ENCODE measurements at places on chromosomes 13 and 19.
A peak's percentile ranks its signal among the peaks of the same experiment; 100 is the strongest.

GRCh38 chr19:3171894-3172672 lies 6.5 kb upstream of the S1PR4 start:
- no peak for DNase-seq

DNA sequence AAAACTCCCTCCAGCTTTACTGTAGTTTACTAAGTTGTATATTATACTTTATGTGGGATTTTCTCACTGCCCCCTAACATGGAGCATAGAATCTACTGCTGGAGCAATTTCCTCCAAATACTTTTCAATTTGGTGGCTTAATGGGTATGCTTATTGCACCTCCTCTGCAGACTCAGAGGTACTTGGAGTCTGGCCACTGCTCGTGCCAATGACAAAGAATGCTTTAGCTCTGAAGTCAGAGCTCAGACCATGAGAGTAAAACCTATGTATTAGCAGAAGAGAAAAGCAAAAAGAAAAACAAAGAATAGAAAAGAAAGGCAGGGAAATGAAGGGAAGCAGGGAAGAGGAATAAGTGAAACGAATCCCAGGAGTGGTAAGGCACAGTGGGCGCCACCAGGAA lies 71.9 kb downstream of the SUCLA2 start:
- no peak for DNase-seq

GRCh38 chr13:22200440-22200839 lies 529.6 kb downstream of the FGF9 start:
- DNase-seq = no peak

GRCh38 chr13:28273919-28274318 lies 135.6 kb downstream of the PAN3 start:
- DNase-seq = no peak

- no peak for DNase-seq
These were observed 70.6 kb upstream of the KLF12 start for GRCh38 chr13:74204602-74205312.

GRCh38 chr13:51577690-51578089 lies 6.6 kb upstream of the WDFY2 start:
- no peak for DNase-seq

- no peak for DNase-seq
These were observed 18.1 kb downstream of the DHRS12 start for GRCh38 chr13:51785712-51786424.

- no peak for DNase-seq
These were observed 421.0 kb upstream of the MIR17HG start for GRCh38 chr13:90926459-90926858.

DNA sequence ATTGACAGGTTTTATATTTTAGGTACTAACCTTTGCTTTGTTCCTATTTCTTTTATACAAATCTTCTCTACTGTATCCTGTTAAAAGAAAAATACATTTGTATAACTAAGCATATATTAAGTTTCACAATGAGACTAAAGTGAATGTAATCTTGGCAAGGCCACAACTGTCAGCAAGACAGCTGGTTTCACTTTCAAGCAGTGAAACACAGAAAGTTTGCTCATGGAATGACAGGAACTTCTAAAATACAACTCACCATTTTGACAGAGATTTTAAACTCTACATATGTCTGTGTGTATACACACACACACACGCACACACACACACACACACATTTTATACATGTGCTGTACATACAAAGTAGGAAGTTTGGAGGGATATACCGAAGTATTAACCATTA lies 53.3 kb downstream of the PARP4 start:
- DNase-seq = peak; percentile 15

- no peak for DNase-seq
These were observed 34.5 kb downstream of the ZMYM2 start for GRCh38 chr13:19993024-19993423.

DNA sequence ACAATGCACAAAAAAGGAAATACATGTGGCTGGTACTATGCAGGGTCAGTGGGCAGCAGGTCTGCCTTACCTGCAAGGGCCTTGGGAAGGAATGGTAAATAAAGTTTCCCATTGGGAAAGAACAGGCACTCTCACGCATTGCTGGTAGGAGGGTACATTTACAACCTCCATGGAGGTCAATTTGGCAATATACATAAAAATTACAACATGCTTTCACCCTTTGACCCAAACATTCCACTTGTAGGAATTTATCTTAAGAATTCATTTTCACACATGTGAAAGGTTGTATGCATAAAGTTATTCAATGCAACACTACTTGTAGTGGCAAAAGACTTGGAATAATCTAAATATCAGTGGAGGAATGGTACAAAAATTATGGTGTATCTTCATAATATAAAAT lies 216.4 kb downstream of the DLEU7 start:
- DNase-seq = no peak

- DNase-seq = no peak
These were observed 53.6 kb downstream of the DGKH start for GRCh38 chr13:42101821-42102585.

DNA sequence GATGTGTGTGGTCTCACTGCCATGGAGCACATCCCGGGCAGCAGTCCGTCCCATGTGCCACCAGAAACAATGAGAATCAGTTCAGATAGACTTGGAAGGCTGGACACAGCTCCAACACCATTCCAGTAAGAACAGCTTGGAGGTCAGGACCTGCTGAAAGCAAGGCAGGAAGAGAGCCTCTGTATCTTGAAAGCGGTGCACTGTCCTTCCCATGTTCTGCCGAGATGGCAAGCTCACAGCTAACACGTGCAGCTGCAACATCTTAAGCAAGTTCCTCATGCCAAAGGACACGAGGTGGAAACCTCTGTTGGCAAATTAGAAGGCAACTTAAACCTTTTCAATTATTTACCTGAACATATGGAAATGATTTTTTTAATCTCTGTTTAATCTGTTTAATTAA lies 175.4 kb downstream of the DLEU7 start:
- no peak for DNase-seq

DNA sequence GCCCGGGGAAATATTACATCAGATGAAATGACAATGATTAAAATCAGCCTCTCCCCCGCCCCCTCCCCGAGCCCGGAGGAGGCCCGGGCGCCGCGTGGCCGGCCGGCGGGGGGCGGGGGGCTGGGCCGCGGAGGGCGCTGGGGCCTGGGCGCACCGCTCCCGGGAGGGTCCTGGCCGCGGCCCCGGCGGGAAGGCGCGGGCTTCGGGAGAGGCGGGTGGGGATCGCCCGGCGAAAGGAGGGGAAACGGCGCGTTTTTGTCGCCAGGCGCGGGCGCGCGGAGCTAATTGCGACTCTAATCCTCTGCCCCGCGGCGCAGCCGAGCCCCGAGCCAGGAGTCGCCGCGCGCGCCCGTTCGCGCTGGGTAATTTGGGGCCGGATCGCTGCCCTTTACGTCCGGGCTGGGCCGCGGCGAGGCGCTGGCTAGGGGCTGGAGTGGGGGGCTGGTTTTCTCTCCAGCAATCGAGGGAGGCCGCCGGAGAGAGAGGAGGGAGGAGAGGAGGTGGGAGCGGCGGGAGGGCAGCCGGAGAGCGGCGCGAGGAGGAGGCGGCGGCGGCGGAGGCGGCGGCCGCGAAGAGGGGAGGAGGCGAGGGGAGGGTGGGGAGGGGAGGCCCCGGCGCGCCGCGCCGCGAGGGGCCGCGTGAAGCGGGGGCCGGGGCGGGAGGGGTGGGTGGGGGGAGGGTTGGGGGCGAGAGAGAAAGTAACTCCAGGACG lies at the start of gene KCTD15:
KCTD15 (plus strand) TSS at position 707 of the 712 bp plus-strand sequence. CDS start 3,585 bp downstream, outside the sequence.
- no peak for DNase-seq

GRCh38 chr19:14406645-14407401 lies 12.3 kb downstream of the DDX39A start:
- DNase-seq = no peak

DNA sequence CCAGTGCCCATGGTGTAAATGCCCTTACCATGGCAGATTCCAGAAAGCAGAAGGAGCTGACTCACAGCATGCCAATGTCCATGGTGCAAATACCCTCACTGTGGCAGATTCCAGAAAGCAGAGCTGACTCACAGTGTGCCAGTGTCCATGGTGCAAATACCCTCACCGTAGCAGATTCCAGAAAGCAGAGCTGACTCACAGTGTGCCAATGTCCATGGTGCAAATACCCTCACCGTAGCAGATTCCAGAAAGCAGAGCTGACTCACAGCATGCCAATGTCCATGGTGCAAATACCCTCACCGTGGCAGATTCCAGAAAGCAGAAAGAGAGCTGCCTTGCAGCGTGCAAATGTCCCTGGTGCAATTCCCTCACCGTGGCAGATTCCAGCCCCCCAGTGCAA lies 163.8 kb upstream of the SOX1 start:
- DNase-seq = no peak

DNA sequence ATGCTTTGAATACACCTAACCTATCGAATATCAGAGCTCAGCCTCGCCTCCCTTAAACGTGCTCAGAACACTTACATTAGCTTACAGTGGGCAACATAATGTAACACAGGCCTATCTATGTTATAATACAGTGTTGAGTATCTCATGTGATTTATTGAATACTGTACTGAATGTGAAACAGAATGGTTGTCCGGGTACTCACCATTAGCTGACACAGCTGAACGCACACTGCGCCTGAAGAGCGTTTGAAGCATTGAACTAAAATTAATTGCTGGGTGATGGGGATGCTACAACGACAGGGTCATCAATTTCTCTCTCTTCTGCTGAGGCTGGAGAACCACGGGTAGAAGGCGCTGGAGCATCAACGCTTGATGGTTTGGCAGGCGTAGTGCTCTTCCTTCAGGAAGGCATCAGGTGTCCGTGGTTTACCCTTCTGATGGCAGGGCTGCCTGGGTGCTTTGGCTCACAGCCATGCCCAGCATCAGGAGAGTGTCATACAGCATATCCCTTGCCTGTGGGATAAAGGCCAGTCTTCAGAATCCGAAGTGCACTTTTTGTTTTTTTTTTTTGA lies 46.9 kb upstream of the UBE2L5 start:
- DNase-seq = no peak

- peak; percentile 22 for DNase-seq
These were observed 4.4 kb upstream of the TMEM272 start for GRCh38 chr13:51849145-51850101.

- no peak for DNase-seq
These were observed 35.7 kb downstream of the ZNF493 start for GRCh38 chr19:21432590-21432989.

DNA sequence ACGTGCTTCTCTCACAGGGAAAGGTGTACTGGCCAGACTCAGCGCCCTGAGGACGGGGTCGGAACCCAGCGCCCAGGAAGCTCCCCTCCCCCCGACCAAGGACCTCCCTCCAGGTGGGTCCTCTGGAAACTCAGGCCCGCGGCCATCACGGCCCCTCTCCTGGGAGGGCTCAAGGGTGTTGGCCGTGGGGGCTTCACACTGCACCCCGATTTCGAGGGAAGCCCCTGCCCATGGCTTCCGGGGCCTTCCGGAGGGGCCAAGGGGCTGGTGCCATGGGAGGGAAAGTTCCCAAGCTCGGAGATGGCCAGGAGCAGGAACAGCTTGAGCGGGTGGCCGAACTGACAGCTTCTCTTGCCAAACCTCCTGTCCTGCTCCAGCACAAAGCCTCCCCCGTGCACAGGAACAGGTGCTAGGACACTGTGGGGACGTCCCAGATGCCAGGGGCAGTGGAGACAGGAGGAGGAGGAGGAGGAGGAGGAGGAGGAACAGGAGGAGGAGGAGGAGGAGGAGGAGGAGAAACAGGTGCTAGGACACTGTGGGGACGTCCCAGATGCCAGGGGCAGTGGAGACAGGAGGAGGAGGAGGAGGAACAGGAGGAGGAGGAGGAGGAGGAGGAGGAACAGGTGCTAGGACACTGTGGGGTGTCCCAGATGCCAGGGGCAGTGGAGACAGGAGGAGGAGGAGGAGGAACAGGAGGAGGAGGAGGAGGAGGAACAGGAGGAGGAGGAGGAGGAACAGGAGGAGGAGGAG lies 10.0 kb downstream of the SBNO2 start:
- DNase-seq = no peak

DNA sequence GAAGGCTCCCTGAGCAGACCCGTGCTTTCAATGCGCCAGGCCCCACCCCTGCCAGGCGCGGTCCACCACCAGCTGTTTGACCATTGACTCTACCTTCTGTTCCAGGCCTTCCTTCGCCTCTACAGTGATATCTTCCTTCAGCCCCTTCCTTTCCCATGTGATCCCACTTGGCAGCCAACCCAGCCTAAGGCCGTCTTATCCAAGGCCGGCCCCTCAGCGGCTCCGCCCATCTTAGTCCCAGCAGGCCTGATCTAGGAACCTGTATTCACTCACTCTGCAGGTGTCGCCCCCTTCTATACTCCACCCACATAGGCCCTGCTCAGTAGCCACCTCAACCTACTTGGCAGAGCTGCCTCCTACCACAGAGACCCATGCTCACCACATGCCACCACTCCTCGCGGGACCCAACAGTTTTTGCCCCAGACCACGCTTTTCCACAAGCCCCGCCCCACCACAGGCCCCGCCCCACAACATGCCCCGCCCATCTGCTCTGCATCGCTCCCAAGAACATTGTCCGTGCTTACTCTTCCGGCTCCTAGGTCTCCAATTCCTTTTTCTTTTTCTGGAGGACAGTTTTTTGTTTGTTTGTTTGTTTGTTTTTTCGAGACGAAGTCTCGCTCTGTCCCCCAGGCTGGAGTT lies 2.9 kb downstream of the RASIP1 start:
- DNase-seq = no peak

GRCh38 chr19:18057557-18057956 lies 29.2 kb downstream of the IL12RB1 start:
- DNase-seq = no peak

GRCh38 chr13:67416047-67416925 lies 186.2 kb upstream of the PCDH9 start:
- no peak for DNase-seq

DNA sequence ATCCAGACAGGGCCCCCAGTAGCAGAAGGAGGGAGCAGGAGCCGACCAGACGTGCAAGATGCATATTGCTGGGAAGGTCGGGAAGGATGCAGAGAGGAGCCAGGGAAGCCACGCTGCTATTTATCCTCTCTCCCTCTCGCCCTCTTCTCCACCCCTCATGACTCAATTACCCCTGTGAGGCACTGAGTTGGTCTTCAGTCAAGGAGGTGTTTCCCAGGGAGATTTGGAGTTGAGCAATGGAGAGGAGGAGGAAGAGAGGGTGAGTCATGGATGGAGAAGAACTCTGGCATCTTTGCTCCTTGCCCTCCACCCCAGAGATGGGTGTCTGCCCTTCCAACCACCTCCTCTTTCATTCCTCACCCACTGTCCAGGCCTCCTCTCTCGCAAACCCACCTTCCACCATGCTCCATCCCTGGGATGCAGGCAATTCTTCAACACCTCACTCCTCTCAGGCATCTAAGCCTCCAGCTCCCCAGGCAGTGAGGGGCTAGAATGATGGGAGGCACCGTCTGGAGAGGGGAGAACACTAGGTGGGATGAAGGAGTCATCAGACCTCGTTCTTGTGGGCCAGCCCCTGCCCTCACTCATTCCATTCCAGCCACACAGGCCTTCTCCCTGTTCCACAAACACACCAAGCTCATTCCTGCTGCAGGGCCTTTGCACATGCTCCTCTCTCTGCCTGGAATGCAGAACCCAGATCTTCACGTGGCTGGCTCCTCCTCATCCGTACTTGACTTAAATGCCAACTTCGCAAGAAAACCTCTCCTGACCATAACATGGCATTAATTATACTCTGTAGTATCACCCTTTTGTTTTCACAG lies at the start of gene SBSN:
SBSN (minus strand) TSS at position 94 of the 821 bp plus-strand sequence; CDS start at position 64, 30 bp downstream.
- DNase-seq = no peak

DNA sequence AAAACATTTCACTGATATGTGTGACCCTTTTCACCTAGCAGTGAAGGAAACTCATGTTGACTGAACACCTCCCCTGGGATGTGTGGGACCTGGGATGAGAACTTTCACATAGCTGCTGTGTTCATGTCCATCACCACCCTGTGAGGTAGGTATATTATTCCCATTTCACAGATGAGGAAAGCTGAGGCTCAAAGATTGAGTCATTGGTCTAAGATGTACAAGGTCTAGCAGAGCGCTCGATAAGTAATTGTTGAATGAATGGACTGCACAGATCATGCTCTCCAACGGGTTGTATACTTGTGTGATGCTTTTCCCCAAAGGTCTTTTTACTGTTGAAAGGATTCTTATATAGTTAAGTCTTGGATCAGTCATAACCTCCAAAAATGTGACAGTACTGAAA lies 75.6 kb upstream of the TSC22D1 start:
- no peak for DNase-seq
